ENCODE measurements at places on chromosomes 5 and 9.

DNA sequence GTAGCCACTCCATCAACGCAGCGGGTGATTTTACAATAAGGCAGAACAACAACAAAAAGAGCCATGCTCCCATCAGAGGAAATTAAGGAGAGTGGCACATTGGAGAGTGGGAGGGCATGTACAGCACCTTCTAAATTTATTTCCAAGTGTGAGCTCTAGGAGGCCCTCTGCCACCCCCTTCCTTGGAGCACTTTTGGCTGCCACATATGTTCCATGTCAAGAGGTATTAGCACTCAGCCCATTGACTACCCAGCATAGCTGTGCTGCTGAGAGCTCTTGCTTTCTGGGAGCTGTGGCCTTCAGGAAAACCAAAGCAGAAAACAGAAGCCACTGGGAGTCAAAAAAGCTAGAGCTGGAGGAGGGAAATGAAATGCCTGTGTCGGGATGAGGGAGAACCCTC, 200.2 kb upstream of the PANK3 start:
- no peak for DNase-seq

DNA sequence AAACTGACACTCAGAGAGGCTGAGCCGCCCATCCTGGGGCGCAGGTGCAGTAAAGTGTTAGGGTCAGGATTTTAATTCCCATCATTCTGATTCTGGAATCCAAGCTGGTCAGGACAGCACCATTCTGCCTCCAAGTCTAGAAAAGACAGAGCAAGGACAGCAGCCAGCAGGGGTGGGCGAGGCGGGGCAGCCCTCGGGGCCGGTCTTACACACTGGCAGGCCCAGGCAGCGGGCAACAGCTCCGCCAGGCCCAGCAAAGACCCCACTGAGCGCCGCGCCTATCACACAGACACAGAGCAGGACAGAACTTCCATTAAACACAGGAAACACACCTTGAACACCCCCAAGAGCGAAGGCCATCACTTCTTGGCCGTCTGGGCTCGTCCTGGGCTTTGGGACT, 66.5 kb upstream of the RXRA start:
- no peak for DNase-seq

DNA sequence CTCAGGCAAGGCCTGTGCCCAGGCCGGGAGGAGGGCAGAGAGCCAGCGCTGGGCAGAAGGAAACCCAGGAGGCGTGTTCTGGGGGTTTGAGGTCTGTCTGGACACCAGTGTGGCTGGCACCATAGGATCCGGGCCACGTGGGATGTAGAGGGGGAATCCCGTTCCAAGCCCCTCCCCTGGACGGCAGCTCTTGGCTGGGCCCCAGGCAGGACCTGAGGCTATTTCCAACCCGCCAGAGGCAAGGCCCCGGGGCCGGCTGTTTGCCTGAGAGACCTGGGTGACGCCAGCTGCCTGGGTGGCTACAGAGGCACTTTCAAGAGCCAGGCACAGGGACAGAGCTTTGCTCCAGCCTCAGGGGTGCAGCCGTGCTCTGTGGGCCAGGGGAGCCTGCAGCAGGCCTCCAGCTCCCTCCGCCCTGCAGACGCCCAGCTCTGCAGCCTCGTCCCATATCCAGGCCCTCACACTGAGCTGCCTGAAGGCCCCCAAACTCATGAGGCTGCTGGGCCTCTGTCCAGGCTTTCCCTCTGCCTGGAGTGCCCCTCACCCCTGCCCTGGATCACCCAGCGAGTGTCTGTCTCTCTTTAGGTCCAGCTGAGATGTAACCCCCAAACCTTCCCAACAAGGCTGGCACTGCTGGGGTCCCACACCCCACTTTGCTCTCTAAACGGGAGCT, 56.6 kb upstream of the EGFL7 start:
- no peak for DNase-seq

GRCh38 chr5:143395638-143396352, 7.7 kb downstream of the NR3C1 start:
- no peak for DNase-seq

DNA sequence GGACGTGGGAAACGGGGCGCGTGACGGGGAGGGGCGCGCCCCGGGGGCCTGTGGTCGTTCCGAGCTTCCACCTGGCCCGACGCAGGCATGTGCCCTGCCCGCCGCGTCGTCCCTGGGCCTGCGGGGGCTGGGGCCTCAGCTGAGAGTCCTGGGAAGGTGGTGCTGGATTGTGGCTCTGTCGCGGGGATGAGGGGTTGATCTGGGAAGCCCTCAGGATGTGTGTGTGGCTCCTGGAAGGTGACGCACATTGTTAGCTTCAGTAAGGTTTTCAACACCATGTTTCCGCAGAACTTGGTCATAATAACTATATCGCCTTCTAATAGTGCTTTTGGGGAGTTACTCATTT, 589.1 kb downstream of the MTRR start:
- peak; percentile 32 for DNase-seq

- DNase-seq = no peak
Observed at GRCh38 chr9:89446961-89447310, 51.0 kb downstream of the SEMA4D start.

- DNase-seq = peak; percentile 94
Observed at GRCh38 chr9:117095081-117095480, 319.8 kb downstream of the ASTN2 start.

DNA sequence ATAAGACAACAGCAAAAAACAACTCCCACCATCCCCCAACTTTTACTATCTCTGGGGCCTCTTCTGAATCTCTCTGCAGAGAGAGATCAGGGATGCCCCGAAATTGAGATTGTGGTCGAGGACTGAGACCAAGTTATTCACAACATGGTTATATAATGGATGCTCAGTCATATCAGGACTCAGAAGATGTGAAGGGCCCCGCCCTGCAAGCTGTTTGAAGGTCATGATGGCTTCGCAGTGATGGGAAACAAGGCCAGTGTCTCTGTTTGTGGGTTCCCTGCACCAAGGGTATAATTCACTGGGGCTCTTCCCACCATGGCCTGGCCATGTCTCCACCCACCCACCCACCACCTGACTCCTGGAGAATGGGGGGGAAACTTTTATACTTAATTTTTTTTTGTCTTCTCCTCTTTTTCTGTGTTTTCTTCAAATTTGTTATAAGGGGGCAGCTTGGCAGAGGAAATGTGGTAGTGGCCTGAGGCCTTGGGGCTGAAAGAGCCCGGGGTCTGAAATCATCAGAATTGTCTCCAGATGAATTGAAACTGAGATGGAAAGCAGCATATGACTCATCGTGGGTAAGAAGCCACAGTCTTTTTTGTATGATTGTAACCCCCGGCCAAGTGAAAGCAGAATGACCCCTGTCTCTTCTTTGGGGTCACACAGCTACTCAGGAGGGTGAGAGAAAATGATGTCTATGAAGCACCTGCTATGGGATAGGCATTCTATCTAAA, 15.0 kb upstream of the TEX48 start:
- peak; percentile 53 for DNase-seq

GRCh38 chr5:174301848-174302625, 256.5 kb downstream of the NSG2 start:
- DNase-seq = no peak

DNA sequence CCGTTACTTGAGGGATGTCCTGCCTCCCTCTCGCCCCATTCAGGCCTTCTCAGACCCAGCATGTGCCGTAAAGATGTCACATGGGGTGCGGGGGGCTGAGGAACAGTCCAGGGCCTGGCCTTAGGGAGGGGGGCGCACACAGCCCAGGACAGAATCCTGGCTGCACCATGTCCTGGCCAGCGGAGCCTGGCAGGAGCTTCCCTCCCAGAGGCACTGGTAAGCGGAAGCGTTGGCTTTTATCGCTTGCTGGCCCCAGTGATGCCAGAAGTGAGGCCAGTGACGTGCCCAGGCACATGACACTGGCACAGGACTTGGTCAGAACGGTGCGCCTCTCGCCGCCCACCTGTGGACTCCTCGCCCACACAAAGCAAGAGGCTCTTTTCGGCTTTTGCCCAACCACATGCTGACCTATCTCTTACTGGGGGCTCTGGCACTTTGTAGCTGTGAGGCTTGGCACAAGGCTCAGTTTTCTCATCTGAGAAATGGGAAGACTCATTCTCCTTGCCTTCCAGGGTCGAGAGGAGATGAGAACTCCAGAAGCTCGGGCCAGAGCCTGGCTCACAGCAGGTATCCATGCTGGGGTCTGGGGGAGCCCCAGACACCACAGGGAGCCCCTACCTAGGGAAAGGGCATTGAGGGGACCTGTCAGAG, 59.0 kb downstream of the LMX1B start:
- DNase-seq = no peak

Data from fibroblast of skin of back (primary cell).